ENCODE measurements at places on chromosomes 3 and 15.

DNA sequence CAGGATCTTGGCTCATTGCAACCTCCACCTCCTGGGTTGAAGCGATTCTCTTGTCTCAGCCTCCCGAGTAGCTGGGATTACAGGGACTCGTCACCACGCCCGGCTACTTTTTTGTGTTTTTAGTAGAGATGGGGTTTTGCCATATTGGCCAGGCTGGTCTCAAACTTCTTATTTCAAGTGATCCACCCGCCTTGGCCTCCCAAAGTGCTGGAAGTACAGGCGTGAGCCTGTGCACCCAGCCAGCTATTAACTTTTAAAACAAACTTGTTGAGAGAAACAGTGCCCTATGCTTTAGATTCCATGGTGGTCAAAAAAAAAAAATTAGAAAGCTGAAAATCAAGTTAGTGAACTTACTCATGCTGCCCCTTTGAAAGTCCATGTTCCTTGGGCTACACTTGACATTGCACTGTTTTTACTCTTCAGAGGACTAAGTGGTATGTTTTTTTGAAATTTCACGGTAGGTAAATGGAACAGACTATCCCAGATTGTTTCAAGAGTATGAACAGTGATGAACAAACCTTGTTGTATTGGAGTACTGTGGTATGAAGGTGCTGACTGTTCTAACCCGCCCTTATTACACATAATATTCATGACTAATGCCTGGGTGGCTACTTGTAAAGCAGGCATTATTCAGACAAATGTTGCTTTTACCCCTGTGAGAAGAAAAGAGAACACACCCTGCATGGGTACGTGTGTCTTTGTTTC lies 206.9 kb downstream of the KLHL25 start:
- peak; percentile 47 for DNase-seq

DNA sequence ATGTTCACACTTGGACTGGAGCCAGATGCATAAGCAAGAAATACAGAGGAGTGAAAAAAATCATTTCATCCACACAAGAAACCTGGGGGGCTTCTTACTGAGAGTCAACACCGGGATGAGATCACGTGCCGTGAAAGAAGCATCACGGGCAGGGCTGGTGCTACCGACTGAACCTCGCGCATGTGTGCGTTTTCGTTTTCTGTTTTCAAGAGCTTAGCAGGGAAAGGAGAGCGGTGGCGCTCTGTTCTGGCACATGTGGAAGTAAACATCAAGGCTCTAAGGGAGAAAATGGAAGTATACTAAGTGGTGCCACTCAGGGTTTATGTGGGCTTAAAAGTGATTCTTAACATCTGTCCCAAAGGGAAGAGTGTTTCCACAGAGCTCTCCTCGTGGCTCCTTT lies 55.9 kb downstream of the VGLL4 start:
- DNase-seq: no peak

GRCh38 chr3:132073771-132074170 lies 39.0 kb upstream of the CPNE4 start:
- DNase-seq: no peak

- peak; percentile 56 for DNase-seq
Observed at GRCh38 chr3:142844339-142844977, 44.4 kb downstream of the PCOLCE2 start.

DNA sequence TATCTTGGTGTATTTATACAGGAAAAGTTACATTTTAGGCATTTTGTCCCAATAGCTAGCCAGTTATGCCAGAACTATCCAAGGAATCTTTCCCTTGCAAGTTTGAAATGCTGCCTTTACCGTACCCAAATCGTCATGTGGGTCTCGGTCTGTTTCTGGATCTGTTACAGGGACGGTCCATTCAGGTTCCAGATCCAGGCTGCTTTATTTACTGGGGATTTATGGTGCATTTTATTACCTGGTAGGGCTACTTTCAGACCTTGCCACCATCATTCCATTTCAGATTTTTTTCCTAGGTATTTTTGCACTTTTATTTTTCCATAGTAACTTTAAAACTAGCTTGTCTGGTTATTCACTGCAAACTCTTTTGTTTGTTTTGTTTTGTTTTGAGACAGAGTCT lies 186.5 kb downstream of the NSMCE3 start:
- no peak for DNase-seq

GRCh38 chr15:57251308-57251707 lies 125.0 kb upstream of the CGNL1 start:
- no peak for DNase-seq

DNA sequence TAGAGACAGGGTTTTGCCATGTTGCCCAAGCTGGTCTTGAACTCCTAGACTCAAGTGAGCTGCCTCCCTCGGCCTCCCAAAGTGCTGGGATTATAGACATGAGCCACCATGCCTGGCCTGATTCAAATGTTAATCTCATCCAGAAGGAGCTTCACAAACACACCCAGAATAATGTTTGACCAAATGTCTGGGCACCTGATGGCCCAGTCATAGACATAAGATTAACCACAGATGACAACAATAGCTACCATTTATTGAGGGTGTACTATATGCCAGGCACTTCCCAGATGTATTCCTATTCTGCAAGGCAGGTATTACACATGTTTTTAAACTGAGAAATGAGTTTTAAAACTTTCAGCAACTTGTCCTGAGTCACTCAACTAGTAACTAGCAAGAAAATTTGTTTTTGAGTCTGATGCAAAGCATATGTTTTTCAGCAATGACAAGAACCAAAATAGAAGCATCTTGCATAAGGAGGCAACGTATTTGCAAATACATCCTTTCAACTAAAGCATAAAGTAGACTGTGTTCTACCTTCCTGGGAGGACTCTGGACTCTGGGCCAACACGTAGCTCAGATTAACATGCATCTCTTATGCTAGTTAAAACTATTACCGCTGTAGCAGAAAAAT lies 8.1 kb upstream of the SPG21 start:
- DNase-seq: no peak
